ENCODE measurements at places on chromosomes 6 and 20.
A peak's percentile ranks its signal among the peaks of the same experiment; 100 is the strongest.

- no peak for DNase-seq
Measured at GRCh38 chr20:55160996-55161395, 685.6 kb downstream of the DOK5 start.

DNA sequence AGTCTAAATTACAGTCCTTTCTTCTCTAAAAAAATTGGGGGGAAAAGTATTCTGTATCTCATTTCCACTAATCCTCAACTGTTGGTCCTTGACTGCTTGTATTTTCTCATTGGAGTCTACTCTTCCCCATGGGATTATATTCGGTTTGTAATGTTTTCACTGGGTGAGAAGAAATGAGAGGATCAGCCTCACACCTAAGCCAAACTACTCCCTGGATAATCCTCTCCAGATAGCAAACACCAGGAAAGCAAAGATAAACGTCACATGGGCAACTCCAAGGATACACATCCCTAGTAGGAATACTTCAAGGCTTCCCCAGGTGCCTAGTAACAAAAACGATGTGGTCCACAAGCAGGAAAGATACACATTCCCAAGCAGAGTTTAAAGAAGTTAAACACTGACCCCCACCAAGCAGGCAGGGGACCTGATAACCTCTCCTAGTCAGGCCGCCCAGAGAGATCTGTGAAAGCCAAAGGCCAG lies 53.9 kb upstream of the SOX4 start:
- DNase-seq: no peak

DNA sequence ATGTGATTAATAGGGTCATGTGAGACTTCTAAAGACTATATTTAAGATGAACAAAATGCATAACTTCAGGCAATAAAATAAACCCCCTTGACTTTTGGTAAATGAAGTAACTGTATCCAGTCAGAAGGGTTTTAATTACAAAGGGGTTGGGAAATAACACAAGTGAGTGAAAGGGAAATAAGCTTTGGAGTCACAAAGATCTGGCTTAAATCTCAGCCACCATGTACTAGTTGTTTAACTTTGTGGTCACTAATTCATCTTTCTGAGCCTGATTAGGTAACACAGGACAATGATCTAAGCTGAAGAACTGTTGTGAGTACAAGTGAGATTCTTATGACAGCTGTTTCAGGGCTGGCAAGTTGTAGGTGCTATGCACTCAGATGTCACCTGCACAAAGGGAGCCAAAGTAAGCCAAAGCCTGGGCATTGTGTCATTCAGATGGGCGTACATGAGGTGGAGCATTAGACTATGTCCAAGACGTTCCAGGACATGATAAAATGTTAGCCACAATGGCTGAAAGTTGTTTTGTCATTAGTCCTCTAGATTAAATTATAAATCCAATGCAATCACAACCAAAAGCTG lies 13.8 kb downstream of the TOMM34 start:
- DNase-seq: peak; percentile 25

- DNase-seq: no peak
Measured at GRCh38 chr6:154582696-154583095, 72.2 kb upstream of the CNKSR3 start.

GRCh38 chr6:56440551-56440981 lies 193.2 kb upstream of the COL21A1 start:
- no peak for DNase-seq

- DNase-seq: peak; percentile 81
Measured at GRCh38 chr6:33886673-33887144, 82.9 kb upstream of the MLN start.

GRCh38 chr20:45019762-45020123 lies 53.4 kb downstream of the STK4 start:
- no peak for DNase-seq

DNA sequence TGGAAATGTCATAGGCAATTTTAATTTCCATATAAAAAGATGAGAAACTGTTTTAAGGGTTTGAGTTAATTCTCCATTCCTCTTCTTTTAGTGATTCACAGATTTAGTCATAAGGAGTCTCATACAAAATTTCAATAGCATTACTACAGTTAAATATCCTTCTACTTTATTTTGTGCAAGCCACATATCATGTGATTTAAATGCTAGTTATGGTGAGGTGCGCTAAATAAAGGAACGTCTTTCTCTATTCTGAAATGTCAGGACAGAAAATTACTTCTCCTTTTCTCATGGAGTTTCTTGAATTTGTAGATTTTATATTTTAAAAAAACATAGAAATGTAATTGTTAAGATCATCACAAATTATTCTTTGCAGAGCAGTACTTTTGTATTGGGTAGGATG lies 50.0 kb upstream of the SUPT3H start:
- DNase-seq: no peak

All from mesenchymal stem cell (in vitro differentiated cells and primary cell).